ENCODE measurements at places on chromosomes 1 and 21.
A peak's percentile ranks its signal among the peaks of the same experiment; 100 is the strongest.

- peak; percentile 49 for DNase-seq
These were observed 2.1 kb downstream of the GALNT2 start for GRCh38 chr1:230068952-230069684.

GRCh38 chr1:19014765-19015164 is 58.3 kb upstream of the IFFO2 start:
- DNase-seq, result no peak

- no peak for DNase-seq
These were observed 160.1 kb downstream of the FASLG start for GRCh38 chr1:172818841-172819527.

DNA sequence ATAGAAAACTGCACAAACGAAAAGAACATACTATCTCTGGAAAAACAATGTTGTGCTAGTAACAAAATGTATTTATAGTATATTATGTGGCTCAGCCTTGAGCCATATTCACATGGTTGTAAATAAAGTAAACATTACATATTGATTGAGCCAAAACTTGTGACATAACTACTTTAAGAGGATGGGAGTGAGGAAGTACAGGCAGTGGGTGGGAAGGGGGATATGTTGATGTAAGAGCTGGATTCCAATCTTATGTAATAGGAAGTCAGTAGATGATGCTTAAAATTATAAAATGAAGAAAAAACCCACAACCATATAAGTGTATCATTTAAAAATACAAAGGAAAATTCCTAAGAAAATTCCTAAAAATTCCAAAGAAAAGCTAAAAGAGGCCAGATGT is 42.7 kb downstream of the RHOU start:
- DNase-seq, result no peak

DNA sequence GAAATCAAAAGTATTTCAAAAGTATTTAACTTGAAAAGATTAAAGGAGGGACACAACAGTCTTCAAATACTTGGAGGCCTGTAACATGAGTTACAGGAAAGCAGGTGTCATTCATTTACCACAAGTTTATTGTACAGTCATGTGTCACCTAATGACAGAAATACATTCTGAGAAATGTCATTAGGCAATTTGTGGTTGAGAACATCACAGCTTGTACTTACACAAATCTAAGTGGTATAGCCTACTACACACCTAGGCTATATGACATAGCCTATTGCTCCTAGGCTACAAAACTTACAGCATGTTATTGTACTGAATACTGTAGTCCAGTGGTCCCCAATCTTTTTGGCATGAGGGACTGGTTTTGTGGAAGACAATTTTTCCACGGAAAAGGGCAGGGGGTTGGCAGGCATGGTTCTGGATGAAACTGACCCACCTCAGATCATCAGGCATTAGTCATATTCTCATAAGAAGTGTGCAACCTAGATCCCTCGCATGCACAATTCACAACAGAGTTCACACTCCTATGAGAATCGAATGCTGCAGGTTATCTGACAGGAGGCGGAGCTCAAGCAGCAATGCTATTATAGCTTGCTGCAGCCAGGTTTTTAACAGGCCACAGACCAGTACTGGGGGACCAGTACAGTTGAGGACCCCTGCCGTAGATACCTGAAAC is 25.0 kb upstream of the PHTF1 start:
- DNase-seq, result peak; percentile 42

DNA sequence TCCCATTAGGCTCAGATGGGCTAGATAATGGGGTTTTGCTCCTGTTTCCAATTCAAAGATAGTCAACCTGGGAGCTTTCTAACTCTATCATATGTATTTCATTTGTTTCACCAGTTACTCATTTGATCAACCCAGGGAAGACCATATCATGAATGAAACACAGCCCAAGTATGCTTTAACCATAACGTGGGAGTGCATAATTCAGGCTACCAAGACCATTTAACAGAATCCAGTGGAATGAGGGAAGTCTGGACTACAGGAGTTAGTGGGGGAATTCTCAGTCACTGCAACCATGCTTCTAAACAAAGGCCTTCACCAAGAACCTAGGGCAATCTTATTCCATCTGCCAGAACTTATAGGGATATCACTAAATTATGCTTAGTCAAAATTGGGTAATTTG is 15.0 kb upstream of the SLC16A1 start:
- DNase-seq, result no peak

- DNase-seq, result no peak
These were observed 143.0 kb downstream of the URB2 start for GRCh38 chr1:229769006-229769405.

GRCh38 chr1:59453297-59453968 is 156.5 kb downstream of the FGGY start:
- DNase-seq, result no peak

DNA sequence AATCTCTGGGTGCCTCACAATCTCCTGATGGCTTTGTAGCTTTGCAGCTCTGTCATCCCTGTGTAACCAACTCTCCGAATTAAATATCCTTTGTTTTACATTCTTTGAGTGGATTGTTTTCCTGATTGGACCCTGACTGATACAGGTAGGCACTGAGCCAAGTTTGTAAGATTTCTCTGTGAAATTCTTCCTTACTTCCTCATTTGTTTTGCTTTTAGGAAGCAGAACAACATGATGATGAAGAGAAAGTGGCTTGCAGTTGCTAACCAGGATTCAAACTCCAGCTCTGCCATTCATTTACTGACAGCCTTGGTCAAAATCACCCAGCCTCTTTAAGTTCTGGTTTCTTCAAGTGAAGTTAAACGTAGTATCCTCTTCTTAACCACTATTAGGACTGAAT is 452.3 kb downstream of the OMA1 start:
- no peak for DNase-seq

- DNase-seq, result no peak
These were observed 25.9 kb upstream of the RAP1A start for GRCh38 chr1:111593403-111594305.

DNA sequence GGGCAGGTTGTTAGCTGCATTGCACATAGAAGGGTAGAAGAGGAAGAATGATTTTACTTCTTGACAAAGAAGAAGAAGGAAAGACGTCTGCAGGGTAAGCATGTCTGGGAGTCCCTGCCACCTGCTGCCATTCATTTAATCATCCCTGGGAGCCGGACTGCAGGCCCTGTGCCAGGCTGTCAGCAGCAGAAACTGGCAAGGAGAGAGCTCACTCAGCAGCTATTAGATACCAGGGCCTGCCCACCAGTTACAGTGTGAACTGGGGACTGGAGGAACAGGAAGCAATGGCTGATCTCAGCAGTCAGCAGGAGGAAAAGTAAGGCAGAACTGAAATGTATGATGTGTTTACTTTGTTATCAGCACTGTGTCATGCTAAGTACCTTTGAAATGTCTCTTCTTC is 75.7 kb upstream of the C1orf87 start:
- no peak for DNase-seq

- no peak for DNase-seq
These were observed 779 bp downstream of the THEM5 start for GRCh38 chr1:151852733-151853132.

All from hematopoietic multipotent progenitor cell treated with erythropoietin and hydrocortisone succinate and interleukin-3 and kit ligand, for 8 days (in vitro differentiated cells).